ENCODE measurements at places on chromosomes 4 and X.
A peak's percentile ranks its signal among the peaks of the same experiment; 100 is the strongest.

DNA sequence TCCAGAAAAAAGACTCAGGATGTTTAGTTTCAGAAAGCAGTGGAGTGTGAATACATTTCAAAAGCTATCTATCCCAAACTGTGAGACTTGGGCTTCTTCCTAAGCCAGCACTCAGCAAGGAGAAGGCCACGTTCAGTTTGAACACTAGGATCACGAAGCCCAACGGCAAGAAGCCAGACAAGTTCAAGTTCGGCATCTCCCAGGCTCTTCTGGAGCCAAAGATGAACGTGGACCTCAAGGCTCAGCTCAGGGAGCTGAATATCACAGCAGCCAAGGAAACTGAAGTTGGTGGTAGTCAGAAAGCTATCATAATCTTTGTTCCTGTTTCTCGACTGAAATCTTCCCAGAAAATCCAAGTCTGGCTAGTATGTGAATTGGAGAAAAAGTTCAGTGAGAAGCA lies 7.6 kb downstream of the PLAC1 start:
- no peak for DNase-seq

DNA sequence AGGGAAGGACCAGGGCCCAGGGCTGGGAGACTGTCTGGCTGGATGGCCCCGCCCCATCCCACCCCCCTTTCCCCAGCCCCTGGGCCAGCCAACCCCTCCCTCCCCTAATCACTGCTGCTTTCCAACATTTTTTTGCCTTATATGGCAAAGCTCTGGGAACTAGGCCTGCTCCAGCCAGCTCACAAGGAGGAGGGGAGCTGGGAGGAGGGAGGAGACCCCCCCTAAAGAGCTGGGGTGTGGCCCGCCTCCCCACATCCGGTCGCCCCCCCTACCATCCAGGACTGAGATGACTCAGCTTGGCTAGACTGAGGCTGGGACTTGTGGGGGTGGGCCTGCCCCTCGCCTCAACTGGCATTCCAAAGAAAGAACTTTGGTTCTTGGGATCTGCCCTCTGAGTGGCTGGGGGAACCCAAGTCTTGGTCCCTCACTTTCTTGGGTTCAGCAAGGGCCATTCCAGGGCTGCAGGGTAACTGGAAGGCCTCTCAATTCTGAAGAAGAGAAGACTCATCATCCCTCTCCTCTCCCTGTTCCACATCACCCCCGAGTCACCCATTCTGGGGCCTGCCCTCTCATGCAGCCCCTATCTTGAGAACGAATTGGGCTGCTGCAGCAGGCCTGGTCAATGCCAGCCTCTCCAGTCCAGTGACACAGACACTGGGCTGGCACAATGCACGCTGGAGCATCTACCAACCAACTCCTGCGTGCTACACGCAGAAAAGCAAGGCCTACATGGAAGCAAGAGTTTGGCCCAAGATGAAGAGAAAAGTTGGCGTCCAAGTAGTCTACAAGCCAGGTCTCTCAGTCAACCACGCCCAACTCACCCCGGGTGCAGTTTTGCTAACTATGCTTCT lies 4.8 kb downstream of the FLNA start:
- DNase-seq = peak; percentile 84

- DNase-seq = no peak
Observed at GRCh38 chr4:37734989-37735388, 48.8 kb upstream of the RELL1 start.

- no peak for DNase-seq
Observed at GRCh38 chr4:169102026-169102425, 92.0 kb upstream of the CBR4 start.

DNA sequence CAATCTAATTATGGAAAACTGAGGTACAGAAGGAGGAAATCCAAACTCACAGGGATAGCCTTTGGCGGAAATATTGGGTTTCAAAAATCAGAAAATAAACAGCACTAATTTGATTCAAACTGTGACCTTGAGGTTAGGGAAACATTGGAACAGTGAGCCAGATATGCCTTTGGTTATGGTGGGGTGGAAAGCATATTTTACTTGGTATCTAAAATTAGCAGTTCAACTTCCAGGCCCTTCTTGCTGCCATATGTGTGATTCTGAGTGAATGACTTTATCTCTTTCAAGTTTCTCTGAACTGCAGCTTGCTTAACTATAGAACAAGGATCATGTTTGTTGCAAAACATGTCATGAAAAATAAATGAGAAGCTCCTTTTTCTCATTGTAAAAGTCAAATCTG lies 240.9 kb upstream of the VEGFC start:
- DNase-seq = no peak

- no peak for DNase-seq
Observed at GRCh38 chrX:31580227-31580626, 508.4 kb upstream of the FTHL17 start.

DNA sequence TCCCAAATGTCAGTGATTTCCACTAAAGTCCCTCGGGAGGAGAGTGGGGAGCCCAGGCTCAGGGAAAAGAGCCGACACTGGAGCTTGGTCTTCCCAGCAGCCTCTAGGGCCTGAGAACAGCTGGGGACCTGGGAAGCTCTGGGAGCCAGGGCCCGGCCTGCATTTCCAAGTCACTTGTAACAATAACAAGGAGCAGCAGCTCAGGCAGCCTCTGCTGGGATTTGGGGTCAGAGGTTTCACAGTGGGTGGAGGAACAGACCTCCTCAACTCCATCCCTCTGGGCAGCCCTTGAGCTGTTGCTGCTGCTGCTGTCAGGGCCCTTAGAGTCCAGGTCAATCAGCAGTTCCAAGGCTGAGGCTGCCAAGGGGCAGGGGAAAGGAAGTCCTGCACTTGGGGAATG lies 11.1 kb downstream of the STARD8 start:
- no peak for DNase-seq

- no peak for DNase-seq
Observed at GRCh38 chr4:26086621-26087441, 172.8 kb downstream of the SMIM20 start.

DNA sequence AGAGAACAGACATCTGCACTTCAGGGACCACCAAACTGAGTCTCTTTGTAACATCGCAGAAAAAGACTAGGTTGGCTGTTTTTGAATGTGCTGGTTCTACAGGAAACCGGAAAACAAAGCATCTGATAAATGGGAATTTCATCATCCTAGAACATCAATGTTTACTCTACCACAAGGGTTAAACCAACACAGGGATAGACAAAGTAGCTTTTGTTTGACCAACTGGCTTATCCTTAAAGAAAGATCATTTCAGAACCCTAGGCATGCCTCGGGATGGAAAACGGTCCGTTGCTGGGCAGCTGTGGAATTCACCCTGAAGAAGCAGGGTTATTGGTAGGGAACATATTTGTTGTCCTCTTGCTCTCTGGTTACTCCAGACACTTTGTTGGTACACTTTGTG lies 2355.5 kb upstream of the AGA start:
- no peak for DNase-seq

- no peak for DNase-seq
Observed at GRCh38 chr4:57193209-57193810, 83.1 kb upstream of the IGFBP7 start.

- DNase-seq = no peak
Observed at GRCh38 chrX:9135901-9136510, 102.1 kb upstream of the FAM9B start.

GRCh38 chr4:165222651-165222994 lies 15.3 kb downstream of the KLHL2 start:
- no peak for DNase-seq

DNA sequence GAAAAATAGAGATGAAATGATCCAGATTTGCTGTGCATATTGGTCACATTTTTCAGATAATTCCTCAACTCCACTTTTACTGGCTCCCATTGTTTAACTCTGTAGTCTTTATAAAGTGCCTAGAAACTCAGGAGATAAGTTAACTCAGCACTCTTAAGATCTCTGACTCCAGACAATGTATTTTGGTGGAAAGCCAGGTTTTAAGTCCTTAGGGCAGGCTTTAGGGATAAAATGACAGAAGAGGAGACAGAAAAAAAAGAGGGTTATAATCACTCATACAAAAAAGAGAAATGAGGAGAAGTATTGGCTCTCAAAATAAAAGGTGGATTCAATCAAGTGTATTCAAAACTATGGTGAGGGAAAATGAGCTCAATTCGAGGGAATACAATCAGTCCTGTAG lies 674.8 kb upstream of the INTU start:
- no peak for DNase-seq

GRCh38 chr4:74206088-74206825 lies 48.3 kb downstream of the MTHFD2L start:
- peak; percentile 32 for DNase-seq

DNA sequence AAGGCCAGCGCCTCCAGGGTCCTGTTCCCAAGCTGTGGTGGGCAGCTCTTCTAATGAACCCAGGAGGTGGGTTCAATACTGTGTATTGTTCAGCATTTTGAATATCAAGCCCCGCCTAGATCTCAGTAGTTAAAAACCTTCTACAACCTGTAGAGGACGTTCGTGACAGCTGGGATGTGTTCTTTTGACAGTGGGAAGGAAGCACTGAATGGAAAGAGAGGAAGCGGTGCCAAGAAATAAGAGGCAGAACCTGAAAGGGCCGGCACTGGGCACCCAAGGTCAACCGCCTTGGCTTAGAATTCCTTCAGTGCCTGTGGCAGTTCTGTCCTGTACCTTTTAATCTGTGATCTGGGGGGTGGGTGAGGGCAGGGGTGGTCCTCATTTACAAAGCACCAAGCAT lies 73.1 kb downstream of the CC2D2A start:
- no peak for DNase-seq

DNA sequence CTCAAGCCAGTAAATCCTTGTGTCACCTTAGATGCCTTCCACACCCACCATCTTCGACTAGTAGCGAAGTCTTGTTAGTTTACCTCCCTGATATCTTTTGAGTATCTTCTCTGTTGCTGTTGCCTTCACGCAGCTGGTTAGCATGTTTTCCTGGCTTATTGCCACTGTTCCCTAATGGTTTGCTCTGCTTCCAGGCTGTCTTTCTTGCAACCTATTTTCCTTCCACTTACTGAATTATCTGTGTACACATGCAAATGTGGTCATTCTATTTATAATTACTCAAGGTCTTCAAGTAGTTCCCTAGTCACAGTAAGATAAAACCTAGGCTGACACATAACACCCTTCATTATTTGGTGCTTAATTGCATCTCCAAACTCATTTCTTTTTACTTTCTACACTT lies 89.5 kb downstream of the UGT8 start:
- no peak for DNase-seq

DNA sequence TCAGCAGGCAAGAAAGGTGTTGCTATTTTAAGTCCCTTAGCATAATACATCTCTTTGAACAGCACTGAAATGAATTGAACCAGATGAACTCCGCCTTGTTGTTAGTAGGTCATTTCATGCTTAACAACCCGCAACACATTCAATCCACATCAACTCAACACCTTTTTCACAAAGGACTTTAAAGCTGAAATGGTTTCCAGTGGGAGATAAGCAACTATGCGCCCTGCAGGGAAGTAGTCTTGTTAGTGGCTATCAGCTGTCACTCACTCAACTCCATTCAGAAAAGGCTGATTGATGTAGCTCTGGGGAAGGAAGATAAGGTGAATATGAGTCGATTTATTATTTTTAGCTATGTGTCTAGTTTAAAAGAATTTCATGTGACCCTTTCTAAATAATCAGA lies 46.0 kb downstream of the ATP8A1 start:
- no peak for DNase-seq

- no peak for DNase-seq
Observed at GRCh38 chrX:8310409-8310808, 139.3 kb upstream of the VCX2 start.

DNA sequence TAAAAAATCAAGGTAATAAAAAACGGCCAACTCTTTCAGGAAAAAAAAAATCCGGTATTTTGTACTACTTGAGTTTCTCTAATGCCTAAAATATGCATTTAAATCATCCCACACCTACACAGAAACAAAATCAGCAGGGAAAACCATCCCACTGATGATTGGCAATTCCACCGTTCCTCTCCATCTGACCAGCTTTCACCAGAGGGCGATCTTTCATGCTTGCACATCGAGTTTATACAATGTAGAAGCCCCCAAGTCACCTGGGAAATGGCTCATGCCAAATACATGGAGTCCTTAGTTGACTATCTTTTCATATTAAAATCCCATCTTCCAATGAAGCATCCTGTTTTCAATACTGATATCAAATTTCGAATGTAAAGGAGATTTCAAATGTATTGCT lies 69.2 kb downstream of the PTCHD1 start:
- peak; percentile 0 for DNase-seq

DNA sequence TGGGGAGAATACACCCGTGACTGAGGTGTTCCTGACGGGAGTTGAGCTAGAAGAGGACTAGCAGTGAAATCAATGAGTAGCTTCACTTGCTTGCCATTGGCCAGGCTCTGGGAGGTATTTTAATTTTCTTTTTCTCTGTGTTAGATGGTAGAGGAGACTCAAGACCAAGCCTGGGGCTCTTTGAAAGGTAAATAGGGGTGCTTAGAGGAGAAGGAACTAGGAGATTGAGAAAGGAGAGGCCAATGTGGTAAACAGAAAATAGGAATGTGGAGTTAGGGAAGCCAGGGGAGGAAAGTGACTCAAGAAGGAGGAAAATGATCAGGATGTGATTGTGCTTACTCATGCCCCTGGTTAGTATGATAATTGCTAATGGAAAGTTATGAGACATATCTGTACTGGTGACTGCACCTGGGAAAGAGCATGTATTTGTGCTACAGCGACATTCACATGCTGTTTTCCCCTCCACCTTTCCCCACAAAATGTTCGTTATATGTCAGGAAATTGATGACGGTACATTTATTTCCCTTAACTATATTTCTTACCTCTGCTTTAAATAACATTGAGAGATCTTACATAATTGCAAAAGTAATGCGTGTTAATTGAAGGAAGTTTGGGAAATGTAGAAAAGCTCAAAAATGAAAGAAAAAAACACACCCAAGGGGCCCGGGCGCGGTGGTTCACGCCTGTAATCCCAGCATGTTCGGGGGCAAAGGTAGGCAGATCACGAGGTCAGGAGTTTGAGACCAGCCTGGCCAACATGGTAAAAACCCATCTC lies 16.9 kb upstream of the LRBA start:
- DNase-seq = peak; percentile 2

- DNase-seq = no peak
Observed at GRCh38 chr4:165288639-165289422, 38.6 kb upstream of the MSMO1 start.

GRCh38 chrX:2502668-2503519 lies 2.1 kb upstream of the DHRSX start:
- DNase-seq = no peak

- no peak for DNase-seq
Observed at GRCh38 chrX:68840256-68840655, 11.4 kb downstream of the EFNB1 start.

GRCh38 chr4:136106753-136107152 lies 1425.5 kb downstream of the PCDH18 start:
- no peak for DNase-seq

DNA sequence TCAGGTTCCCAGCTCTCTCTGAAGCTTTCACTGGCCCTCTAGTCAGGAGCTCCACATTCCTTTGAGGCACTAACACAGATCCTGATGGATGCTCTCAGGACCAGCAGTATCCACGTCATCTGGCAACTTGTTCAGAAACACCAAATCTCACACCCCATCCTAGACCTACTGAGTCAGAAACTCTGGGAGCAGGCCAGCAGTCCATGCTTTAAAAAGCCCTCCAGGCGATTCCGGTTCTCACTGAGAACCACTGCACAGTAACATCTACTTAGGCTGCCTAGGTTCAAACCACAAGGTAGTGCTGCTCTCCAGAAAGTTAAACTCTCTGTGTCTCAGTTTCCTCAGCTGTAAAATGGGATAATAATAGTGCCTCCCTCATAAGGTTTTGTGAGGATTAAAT lies 55.3 kb downstream of the CCDC158 start:
- DNase-seq = no peak

- no peak for DNase-seq
Observed at GRCh38 chr4:70752236-70752635, 30.5 kb downstream of the RUFY3 start.
